ENCODE measurements at places on chromosomes 12 and 14.

GRCh38 chr14:31944256-31945073 is 132.6 kb upstream of the ARHGAP5 start:
- DNase-seq, result no peak

DNA sequence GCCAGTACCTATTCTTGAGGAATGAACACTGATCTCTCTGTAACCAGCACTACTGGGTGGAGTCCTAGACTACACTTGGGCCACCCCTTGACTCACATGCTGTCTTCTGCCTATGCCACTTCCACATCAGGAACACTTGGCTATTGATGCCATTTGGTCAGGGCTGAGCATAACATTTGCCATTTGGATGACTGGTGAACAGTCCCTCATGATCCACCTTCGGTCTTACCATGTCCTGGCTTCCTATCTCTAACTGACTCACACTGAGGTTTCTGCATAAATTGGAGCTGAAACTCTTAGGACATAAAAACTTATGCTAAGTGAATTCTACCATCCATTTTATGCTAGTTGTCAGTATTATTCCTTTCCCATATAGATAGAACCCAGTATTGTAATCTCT is 91.7 kb upstream of the PELI2 start:
- DNase-seq, result no peak

DNA sequence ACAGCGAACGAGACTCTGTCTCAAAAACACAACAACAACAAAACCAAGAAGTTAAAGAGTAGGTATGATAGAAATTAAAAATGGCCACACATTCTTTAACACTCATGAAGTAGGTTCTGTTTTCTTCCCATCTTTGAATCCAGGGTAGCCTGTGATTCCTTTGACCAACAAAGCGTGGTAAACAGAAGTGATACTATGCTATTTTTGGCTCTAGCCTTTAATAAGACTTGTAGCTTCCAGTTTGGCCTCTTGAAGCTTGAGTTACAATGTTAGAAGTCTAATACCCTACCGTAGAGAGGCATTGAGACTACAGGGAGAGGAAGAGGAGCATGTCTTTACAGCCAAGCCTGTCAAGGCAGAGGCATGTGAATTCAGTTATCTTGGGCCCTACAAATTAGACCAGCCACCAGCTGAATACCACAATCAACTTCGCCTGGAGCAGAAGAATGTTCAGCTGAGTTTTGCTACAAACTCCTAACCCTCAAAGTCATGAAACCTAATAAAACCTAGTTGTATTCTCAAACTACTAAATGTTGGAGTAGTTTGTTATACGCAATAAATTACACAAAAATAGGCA is 4.9 kb upstream of the NEMF start:
- DNase-seq, result no peak

GRCh38 chr12:124913474-124914391 is 717 bp downstream of the UBC start:
- DNase-seq, result peak; percentile 97

GRCh38 chr12:98741556-98742265 is 96.6 kb downstream of the APAF1 start:
- peak; percentile 57 for DNase-seq

- no peak for DNase-seq
These were observed 10.1 kb upstream of the CABP1 start for GRCh38 chr12:120630104-120630892.

GRCh38 chr14:68719634-68720384 is 73.1 kb downstream of the ZFP36L1 start:
- DNase-seq, result no peak

GRCh38 chr12:50174971-50175715 is 8.0 kb upstream of the CERS5 start:
- no peak for DNase-seq

DNA sequence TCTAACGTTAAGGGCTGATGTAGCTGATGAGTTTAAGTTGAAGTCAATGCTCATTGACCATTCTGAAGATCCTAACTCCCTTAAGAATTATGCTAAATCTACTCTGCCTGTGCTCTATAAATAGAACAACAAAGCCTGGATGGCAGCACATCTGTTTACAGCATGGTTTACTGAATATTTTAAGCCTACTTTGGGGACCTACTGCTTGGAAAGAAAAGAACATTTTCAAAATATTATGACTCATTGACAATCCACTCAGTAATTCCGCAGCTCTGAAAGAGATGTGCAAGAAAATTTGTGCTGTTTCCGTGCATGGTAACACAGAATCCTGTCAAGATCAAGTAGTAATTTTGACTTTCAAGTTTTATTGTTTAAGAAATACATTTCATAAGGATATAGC is 35.0 kb upstream of the NAV3 start:
- DNase-seq, result no peak

GRCh38 chr12:131500564-131500963 is 210.3 kb upstream of the SFSWAP start:
- DNase-seq, result no peak

DNA sequence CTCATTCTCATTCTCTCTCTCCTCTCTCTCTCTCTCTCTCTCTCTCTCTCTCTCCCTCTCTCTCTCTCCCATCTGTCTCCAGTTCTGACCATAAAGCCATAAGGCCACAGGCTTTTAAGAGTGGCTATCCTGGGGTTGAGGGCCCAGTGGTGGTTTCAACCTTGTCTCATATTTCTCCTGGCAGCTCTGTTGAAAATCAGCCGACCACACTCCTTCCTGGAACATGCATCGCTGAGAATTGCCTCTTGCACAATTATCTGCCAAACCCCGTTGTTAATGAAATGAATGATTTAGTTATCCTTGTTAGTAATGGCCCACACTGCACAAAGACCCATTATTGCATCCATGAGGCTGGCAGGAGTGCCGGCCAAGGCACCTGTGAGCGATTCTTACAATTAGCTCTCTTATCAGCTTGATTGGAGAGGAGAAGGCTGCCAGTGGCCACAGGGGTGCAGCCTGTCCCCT is 30.4 kb upstream of the KCNA5 start:
- DNase-seq, result no peak

GRCh38 chr14:89775151-89775550 is 179.4 kb downstream of the EFCAB11 start:
- no peak for DNase-seq

- DNase-seq, result no peak
These were observed 82.0 kb downstream of the LMO3 start for GRCh38 chr12:16523951-16524331.

DNA sequence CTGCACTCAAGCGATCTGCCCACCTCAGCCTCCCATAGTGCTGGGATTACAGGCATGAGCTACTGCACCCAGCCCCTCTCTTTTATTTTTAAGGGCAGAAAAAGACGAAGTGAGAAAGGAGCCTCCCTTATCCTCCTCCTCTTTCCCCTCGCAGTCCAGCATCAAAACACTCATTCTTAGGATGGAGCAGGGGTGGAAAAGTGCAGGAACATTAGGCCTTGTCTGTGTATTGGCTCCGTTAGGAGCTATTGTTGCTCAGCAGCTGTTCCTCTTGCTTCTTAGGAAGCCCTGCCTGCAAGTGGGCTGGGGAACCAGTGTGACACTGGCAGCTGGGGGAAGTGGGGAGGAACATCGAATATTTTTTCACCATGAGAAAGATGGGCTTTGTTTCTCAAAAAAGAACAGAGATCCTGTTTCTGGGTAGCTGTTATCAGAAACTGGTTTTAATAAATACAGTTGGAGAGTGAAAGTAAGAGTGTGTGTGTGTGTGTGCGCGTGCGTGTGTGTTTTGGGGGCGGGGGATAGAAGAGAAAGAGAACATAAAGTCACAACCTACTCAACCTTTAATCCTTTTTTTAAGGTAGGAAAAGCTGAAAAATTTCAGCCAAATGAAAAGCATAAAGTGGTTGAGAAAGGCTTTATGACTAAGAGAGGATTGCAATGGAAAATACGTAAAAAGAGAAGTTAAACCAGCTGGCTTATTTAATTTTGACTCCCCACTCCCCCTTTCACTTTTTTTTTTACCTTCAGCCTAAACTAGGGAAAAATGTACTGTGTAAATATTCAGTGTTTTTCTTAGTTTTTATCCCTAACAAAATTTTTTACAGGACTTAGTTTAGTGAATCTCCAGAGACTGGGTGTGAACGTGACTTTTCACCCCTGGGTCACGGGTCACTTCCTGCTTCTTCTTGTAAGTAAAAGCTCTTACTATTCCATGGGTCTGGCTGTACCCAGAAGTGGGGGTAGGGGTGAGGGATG is 197.2 kb upstream of the PLEKHG7 start:
- DNase-seq, result peak; percentile 58
